M059J (cell line): ENCODE measurements at places on chromosomes 7 and 10. TPM values are rescaled to one million over a fixed set of nuclear protein-coding genes. Genes with fewer than 3 reads are reported as not detected.

DNA sequence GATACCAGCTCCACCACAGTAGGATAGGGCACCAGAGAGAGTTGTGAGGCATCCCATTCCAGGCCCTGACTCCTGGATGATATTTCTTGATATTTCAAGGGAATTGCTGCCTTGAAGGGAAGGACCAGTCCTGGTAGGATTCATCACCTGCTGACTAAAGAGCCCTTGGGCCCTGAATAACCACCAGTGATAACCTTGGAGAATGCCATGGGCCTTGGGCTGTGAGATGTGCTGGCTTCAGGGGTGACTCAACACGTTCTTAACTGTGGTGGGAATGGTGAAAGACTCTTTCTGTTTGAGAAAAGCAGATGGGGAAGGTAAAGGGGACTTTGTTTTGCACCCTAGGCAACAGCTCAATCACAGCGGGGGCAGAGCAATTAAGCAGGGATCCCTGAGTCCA, 21.4 kb upstream of the ASZ1 start:
- no peak for DNase-seq

DNA sequence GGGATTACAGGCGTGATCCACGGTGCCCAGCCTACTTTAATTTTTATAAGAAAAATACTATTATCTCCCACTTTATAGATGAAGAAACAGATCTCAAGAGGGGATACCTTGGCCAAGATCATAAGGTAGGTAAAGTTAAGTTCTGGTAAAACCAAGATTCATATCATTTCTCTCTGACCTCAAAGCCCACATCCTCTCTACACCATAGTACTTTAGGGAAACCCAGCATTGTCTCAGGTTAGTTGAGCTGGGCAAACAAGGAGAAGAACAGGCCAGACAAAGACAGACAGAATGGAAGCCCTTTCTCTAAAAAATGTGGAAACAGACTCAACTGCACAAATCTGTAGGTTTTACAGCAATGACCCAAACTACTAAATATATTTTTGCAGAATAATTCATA, 197.7 kb upstream of the FRMD4A start:
- DNase-seq = no peak

GRCh38 chr10:11141571-11142091, 124.0 kb downstream of the CELF2 start:
- DNase-seq = no peak

DNA sequence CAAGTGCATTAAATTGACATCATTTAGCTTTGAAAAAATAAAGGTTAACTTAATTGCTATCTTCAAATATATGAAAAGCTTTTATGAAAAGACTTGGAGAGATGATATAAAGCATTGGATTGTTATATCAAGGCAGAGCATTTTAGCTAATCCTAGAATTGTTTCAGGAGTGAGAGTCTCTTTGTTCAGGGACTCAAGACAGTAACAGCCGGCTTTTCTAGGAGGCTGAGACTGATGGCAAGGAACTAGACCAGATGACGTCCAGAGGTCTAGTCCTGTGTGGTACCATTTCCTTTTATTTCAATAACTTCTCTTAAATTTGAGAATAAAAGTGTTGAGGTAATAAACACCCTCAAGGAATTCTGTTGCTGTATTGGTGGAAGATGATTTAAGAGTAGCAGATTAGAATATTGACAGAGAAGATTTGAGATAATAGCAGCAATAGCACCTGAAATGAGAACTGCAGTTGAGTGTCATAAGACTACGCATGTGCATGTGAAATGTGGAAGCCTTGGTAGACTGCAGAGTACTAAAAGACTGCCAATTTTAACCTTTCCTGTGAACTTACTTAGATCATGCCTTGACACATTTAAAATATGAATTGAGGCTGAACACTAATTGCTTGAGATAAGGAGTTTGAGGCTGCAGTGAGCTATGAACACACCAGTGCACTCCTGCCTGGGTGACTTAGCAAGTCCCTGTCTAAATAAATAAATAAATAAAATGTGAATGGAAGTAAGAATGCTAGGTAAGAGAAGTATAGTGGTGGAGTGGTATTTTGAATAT, 79.6 kb downstream of the ZNRF2 start:
- no peak for DNase-seq

- DNase-seq = peak; percentile 23
These were observed 13.3 kb downstream of the DHTKD1 start for GRCh38 chr10:12081879-12082557.

DNA sequence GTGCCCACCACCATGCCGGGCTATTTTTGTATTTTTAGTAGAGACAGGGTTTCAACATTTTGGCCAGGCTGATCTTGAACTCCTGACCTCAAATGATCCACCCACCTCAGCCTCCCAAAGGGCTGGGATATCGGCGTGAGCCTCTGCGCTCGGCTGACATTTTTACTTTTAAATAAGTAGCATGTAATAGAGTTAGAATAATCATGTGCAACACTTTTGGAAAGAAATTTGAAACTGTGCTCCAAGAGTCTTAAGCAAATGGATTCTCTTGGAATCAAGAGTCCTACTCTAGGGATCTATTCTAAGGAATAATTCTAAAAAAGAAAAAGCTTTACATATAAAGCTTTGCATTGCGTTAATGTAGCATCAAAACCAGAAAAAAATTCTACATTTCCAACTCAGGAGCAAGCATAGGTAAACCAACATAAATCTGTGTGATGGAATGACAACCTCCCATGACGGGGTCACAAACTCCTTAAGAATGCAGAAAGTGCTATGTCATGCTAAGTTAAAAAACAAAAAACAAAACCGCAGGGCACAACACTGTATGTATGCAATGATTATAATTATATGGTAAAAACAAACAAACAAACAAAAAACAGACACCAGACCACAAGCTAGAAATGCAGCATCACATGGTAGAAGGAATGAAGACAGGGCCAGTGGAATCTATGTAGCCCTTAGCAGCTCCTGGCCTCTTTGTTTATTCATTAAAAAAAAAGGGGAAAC, 98.7 kb downstream of the RNF216 start:
- no peak for DNase-seq

DNA sequence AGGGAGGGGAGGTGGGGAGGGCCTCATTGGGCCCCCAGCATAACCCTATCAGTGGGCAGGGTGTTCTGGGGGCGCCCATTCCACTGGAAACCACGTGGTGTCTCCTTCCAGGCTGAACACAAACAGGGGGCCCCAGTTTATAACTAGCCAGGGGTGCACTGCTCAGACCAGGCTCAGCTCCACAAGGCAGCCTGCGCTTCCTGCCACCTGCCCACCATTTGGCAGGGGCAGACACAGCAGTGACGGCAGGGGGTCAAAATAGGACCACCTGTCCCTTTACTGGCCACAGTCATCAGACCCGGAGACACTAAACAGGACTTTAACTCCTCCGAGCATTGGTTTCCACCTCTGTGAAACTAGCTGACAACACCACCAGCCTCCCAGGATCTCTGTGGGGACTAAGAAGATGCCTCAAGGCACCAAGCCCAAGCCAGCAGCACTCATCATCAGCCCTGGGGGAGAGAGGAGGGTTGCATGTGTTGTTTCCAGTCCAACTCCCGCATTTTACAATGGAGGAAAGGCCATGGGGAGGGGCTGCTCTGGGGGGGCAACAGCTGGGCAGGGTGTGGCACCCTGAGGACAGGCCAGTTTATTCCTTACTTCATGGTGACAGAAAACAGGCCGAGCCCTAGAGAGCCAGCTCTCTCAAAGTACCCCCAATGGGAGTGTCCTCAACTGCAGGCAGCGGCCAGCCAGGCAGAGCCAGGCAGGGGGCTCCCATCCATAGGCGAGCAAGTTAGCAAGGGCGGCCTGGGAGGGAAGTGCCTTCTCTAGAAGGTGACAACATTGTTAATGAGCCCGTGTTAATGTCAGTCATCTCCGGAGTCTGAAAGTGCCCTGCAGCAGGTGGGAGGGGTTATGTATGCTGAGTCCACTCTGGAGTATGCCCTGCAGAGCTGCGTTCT, 127.6 kb downstream of the TNS3 start:
- peak; percentile 83 for DNase-seq

GRCh38 chr7:23205577-23205908, 23.7 kb downstream of the NUP42 start:
- no peak for DNase-seq

DNA sequence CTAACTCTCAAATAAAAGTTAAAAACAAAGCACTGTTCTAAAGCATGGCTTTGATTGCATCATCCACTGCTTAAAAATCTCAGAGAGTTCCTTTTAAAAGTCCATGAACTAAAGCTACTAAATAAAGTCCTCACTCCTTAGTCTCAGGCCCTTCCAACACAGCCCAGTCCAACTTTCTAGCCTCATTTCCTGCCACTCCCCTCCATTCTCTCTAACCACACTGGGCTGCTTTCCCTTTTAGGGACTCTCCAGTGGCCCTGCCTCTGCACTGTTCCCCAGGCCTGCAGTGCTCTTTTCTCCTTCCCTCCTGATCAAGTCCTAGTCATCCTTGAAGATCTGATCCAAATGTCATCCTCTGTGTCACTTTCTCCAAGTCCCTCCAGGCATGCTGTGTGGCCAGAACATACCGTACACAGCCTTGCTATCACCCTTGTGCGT, 56.9 kb upstream of the PPP1R3C start:
- DNase-seq = peak; percentile 70

GRCh38 chr10:113304726-113305125, 248.1 kb upstream of the HABP2 start:
- peak; percentile 54 for DNase-seq

GRCh38 chr10:36236931-36237330, 594.8 kb upstream of the FZD8 start:
- DNase-seq = no peak

DNA sequence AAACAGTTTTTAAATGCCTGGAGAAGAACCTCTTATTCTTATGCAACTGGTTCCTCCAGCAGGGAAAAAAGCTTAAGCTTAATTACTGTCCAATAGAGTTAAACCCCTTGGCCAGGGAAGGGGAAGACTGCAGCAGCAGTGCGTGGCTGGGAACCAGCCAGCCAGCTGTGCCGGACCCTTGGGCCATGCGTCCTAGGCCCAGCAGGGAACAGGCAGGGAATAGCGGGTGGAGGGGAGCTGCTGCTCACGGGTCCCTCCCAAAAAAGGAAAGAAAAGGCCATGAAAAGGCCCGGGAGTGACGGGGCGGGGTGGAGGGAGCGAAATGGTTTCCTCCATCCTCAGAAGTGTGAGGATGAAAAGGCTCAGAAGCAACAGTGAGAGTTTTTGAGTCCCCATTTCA, 35.2 kb upstream of the HECW1 start:
- DNase-seq = no peak

DNA sequence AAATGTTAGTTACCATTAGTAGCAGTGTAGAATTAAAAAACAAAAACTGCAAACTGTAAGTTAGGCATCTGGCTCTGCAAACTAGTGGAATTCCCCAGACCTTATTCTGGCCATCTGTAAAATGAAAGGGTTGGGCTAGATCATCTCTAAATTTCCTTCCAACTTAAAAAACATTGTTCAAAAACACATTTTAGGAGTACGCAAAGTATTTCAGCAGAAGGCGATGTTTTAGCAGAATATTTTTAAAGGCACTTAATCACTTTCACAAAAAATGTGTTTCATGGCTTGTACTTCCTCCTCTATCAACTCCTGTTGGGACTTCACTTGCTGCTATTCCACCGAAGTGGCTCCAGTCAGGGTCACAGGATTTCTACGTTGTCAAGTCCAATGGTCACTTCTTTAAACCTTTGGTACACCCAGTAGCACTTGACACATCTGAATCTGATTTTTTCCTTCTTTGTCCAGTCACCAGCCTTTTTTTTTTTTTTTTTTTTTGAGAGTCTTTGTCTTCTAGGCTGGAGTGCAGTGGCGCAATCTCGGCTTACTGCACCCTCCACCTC, 169.0 kb downstream of the AHR start:
- DNase-seq = no peak

GRCh38 chr10:101484175-101484745, 103.8 kb downstream of the POLL start:
- DNase-seq = no peak

GRCh38 chr7:90599892-90600555, 3.9 kb downstream of the CDK14 start:
- no peak for DNase-seq

- DNase-seq = no peak
These were observed 124.8 kb upstream of the PDLIM1 start for GRCh38 chr10:95415621-95416031.

GRCh38 chr7:113200281-113200680, 81.9 kb upstream of the SMIM30 start:
- no peak for DNase-seq

GRCh38 chr7:106471021-106471420, 186.2 kb upstream of the NAMPT start:
- no peak for DNase-seq

- no peak for DNase-seq
These were observed 53.7 kb downstream of the CCDC6 start for GRCh38 chr10:59852670-59853069.

DNA sequence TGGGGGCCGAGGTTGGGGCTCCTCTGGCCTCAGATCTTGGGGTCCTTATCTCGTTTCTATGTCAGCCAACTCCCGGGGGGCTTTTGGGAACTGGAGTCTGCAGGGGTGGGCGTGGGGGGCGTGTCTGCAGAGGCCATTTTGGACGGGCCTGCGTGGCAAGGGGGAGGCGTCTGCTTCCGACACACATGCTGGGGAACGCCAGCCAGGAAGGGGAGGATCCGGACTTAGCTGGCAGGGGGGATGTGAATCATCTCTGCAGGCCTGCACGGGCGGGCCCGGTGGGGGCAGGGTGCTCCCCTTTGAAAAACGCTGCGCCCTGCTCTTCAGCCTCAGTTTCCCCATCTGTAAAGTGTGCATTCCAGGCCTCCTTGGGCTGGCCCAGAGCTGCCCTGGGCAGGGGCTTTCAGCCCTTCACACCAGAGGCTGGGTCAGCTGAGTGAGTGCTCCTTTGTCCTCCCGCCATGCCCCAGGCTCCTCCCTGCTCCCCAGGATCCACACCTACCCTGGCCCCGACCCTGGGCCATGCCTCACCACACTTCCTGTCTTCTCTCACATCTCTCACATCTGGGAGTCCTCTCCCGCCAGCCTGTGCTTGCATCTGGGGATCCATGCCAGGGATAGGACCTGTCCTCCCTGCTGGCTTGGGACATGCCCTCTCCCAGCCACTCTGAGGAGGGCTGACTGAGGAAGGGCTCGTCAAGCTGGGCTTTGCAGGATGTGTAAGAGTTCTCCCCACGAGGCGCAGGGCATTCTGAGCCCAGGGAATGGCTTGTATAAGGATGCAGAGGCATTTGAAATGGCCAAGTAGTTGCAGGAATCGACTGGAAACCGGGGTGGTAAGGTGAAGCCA, 172.6 kb upstream of the TNRC18 start:
- DNase-seq = peak; percentile 93

Gene C7orf33
- not detected in 2 replicates for total RNA-seq

Gene SCD
- 216 and 263 TPM in 2 replicates for total RNA-seq

Gene UBE2D1
- 23.7 and 24.3 TPM in 2 replicates for total RNA-seq

Gene PAPSS2
- total RNA-seq = 69.1 and 81.0 TPM in 2 replicates

Gene AKR1C8
- not detected in 2 replicates for total RNA-seq

Gene LRRD1
- total RNA-seq = not detected in 2 replicates

Gene WNT2
- total RNA-seq = 0.20 and 0.44 TPM in 2 replicates

Gene GHRHR
- total RNA-seq = not detected in 2 replicates

Gene BMPR1A
- 22.4 and 29.1 TPM in 2 replicates for total RNA-seq
